GM13977 (cell line): ENCODE measurements at places on chromosomes 5 and 9.

DNA sequence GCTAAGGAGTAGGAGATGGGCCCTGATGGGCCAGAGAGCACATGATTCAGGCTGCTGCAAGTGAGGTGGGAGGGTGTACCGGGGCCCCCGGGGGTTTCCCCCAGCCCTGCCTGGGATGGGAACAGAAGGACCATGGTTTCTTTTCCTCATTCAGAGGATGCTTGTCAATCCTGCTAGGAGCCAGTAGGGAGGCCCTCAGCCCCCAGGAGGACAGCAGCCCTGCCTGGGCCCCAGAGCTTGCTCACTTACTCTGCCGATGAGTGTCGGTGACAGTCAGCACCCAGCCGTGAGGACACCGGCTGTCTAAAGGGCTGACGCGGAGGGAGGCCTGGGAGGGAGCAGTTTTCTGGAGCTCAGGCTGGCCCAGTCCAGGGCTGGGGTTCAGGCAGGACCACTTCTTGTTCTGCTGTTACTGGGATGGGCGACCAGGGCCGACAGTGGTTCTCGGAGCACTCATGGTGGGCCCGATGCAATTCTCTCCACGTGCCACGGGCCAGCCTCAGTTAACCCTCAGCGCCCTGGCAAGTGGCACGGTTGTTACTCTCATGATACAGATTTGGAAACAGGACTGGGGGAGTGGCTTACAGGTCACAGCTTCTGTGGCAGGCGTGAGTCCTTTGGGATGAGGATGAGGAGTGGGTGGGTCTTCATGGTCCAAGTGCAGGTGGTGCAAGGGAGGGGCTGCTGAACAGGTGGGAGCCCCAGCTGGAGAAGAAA is 1.8 kb downstream of the ARRDC1 start:
- no peak for DNase-seq

DNA sequence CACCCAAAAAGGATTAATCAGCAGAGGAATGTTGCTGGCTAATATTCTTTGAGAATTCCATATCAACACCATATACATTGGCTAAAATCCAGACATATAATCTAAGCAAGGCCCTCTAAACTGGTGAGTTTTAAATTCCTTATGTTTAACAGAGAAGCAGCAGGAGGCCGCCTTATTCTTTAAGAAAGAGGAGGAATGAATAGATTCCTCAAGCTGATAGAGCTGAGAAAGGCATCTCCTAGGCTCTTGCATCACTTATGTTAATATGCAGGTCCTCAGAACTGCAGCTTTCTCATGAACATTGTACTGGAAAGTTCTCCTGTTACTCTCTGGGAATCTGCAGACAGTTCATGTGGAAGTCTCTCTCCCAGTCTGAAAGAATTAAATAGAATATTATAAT is 20.1 kb upstream of the SMARCA2 start:
- DNase-seq = no peak

DNA sequence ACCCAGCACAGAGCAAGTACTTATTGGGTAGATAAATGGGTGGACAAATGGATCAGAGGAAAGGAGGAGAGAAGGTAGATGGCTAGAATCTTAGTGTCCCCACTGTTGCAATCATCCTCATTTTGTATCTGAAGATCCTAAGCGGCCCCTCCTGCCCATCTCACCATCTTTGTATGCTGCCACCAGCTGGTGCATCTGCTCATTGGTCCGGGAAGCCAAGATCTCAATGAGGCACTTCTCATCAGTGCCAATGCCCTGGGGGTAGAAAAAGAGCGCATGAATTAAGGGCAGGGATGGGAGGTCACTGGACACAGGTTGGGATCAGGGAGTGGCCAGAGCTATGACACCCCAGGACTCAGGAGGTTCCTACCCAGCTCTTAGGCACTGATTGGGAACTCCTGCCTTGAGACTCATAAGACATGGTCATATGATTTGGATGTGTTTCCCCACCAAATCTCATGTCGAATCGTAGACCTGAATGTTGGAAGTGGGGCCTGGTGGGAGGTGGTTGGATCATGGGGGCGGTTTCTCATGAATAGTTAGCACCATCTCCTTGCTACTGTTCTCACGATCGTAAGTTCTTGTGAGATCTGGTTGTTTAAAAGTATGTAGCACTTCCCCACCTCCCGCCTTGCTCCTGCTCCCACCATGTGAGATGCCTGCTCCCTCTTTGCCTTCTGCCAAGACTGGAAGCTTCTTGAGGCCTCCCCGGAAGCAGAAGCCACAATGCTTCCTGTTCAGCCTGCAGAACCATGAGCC is 20.3 kb downstream of the ANXA6 start:
- no peak for DNase-seq

DNA sequence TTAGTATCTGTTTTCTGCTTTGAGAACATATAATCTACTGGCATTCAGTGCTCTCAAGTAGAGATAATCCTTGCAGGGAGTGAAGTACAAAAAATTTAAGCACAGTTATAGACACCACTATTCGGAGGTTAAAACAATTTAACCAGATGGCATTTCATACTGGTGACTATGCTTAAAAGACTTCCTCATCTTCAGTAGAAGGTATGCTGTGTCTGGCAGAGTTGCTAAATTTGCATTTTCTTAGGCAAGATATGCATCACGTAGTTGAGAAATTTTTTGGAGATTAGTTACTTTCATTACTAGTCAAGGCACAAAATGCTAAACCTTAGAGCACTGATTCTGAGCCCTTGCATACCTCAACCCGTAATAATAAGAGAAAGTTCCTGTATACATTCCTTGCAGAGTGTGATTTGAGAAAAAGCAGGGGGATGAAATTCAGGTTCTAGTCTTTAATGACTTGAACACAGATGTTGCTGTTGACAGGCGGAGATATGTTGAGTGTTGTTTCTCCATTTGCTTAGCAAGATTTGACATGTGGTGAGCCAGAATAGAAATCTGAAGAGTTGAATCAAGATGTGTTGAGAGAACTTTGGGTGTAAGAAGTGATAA is 70.8 kb upstream of the STARD4 start:
- no peak for DNase-seq

GRCh38 chr9:35682051-35682450 is 7.7 kb downstream of the TPM2 start:
- no peak for DNase-seq

DNA sequence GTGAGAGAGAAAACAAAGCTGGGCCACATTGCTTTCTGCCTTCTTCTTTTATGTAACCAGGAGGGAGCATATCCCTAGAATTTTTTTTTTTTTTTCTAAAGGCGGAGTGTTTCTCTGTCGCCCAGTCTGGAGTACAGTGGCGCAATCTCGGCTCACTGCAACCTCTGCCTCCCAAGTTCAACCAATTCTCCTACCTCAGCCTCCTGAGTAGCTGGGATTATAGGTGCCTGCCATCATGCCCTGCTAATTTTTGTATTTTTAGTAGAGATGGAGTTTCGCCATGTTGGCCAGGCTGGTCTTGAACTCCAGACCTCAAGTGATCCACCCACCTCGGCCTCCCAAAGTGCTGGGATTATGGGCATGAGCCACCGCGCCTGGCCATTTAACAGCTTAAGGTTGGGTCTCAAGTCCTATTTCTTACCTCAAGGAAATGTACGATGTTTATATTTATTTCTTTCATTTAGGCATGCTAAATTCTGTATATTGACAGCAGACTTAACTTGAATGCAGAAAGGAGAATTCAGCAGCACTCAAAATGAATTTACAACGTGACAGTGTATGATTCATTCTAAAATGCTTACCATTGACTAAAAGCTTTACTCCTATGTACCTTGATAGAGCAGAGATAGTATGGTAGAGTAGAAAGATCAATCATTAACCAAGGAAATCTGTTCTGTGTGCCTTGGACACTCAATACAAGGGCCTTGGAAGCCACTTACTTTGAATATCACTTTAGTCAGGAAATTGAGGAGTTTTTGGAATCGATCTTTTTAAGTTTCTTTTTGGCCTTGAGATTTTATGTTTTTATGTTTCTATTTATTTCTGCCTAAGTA is 100.9 kb downstream of the F2RL2 start:
- DNase-seq = no peak

GRCh38 chr9:134848504-134848903 is 32.1 kb upstream of the FCN2 start:
- no peak for DNase-seq

- no peak for DNase-seq
These were observed 73.6 kb downstream of the CDH12 start for GRCh38 chr5:22779499-22779898.

DNA sequence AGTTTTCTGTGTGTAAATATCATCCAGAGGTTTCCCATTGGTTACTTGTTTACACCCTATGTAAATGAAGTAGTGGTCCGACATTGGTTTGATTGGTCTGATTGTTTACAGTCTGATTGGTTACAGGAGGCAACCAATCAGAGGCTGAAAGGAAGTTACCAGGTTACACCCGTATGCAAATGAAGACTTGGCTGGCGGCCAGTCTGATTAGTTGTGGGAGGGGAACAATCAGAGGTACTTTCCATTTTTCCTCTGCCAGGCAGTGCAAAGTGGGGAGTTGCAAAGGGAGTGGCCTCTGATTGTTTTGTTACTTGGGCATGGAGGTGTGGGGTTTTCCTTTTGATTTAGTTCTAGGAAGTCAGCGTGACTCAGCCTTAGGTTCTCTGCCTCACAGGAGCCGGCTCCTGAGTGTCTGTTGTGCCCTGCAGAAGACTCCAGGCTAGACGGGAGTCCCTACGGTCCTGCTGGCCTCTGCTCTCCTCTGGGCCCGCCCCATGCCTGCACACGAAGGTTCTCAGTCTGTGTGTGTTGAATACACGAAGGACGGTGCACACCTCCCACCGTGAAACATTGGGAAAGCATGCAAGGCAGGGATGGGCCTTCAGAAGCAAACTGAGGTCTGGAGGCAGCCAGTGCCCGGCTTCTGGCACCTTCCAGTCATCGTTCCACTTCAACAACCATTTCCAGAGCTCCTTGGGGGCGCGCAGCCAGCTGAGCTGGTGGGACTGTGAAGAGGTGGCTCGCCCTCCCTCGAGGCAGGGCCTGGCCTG is 42.9 kb downstream of the OLFM1 start:
- no peak for DNase-seq

- no peak for DNase-seq
These were observed 153.3 kb downstream of the SLF1 start for GRCh38 chr5:94771742-94772141.

- DNase-seq = no peak
These were observed 33.5 kb downstream of the EPB41L4A start for GRCh38 chr5:112385566-112385965.

- DNase-seq = no peak
These were observed 117.8 kb downstream of the FGF18 start for GRCh38 chr5:171537070-171537849.

- no peak for DNase-seq
These were observed 4.1 kb upstream of the TOR1A start for GRCh38 chr9:129828051-129828450.

DNA sequence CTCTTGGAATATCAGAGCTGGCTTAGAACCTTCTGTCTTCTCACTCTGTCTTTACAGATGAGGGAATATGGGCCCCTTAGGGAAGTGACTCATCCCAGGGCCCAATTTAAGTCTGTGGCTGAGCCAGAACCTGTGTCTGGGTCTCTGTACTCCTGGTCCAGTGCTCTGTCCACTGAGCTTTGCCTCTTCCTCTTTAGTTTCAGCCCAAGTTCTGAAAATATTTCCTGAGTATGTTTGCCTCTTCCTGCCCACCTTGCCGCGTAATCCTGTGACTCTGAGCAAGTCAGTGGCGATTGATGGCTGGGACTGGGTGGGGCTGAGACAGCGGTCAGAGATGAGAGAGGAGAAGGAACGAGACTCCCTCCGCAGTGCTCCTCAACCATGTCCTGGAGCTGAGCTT is 7.8 kb downstream of the IER5L start:
- no peak for DNase-seq

DNA sequence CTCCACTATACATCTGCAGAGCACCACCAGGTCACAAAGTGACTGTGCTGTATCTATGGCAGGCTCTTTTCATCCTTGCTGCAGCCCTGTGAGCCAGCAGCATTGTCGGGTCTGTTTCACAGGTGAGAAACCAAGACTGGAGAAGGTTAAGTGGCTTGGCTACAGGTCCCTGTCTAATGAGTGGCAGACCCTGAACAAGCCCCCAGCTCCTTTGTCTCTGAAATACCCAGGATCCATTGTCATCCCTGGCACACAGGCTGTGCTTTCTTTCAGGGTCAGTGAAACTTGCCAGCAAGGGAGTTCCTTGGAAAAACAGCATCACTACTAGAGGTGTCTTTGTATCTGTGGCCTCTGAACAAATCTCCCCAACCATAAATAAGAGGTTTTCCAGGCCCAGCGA is 27.6 kb upstream of the CXCL14 start:
- no peak for DNase-seq

- no peak for DNase-seq
These were observed 20.7 kb downstream of the ITGA2 start for GRCh38 chr5:53009816-53010215.

GRCh38 chr9:5665059-5665458 is 36.2 kb downstream of the RIC1 start:
- DNase-seq = no peak

GRCh38 chr9:26973989-26974388 is 17.8 kb downstream of the IFT74 start:
- DNase-seq = no peak

GRCh38 chr9:1042466-1042865 is 7.7 kb upstream of the DMRT2 start:
- peak; percentile 67 for DNase-seq

- no peak for DNase-seq
These were observed 212.7 kb downstream of the ESM1 start for GRCh38 chr5:54772684-54773083.

DNA sequence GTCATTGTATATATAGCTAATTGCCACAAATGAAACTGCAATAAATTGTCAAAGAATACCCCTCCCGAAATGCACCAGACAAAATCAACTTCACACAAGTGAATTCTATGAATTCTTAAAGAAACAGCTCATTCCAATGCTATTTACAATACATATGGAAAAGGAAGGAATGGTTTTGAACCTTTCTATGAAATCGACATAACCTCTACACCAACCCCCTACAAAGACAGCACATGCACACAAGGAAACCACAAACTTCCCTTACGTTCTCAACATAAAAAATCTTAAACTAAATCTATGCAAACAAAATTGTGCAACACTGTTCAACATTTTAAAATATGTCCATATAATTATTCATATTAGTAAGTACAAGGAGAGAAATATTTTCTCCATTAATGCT is 39.2 kb downstream of the MARCHF11 start:
- DNase-seq = no peak

DNA sequence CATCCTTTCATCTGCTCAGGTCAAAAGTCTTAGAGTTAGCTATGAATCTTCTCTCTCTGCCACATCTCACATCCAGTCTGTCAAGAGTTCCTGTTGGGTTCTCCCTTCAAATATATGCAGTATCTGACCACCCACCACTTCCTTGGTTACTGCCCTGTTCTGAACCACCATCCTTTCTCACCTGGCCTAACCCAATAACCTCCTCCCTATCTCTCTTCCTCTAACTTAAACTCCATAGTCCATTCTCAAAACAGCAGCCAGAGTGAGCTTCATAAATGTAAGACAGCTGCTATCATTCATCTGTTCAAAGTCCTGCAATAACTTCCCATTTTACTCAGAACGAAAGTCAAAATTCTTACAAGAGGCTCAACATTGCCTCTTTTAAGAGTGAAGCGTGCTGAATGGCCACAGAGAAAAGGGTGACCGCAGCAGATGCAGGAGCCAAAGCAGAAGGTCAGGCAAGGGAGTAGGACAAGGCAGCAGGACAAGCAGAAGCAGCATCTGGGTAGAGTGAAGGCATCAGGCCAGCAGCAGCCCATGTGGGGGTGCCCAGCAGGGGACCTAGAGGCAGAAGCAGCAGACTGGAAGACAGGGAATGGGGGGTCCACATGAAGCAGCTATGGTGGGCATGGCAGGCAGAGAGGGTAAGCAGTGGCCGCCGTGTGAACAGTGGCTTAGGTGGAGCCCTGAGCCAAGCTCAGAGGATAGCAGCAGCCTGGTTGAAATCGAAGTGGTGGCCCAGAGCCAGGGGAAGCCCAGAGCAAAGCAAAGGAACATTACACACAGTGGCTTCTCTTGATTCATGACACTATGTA is 39.3 kb upstream of the CDC42SE2 start:
- peak; percentile 40 for DNase-seq
